ENCODE measurements at places on chromosomes 7 and 10.

DNA sequence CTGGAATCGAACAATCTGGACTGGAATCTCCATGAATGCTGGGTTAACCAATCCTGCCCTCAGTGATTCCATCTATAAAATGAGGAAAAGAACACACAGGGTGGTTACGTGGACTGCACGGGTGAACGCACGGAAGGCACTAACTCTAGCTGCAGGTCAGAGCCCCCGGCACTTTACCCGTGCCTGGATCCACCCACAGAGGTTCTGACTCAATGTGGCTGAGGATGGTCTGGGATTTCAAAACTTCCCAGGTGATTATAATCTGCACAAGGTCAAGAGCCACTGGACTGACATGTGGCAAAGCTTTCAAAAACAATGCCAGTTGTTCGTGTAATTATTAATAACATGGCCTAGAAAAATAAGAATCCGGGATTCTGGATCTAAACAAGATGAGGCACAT, 29.2 kb downstream of the KIAA1549 start:
- DNase-seq = no peak

DNA sequence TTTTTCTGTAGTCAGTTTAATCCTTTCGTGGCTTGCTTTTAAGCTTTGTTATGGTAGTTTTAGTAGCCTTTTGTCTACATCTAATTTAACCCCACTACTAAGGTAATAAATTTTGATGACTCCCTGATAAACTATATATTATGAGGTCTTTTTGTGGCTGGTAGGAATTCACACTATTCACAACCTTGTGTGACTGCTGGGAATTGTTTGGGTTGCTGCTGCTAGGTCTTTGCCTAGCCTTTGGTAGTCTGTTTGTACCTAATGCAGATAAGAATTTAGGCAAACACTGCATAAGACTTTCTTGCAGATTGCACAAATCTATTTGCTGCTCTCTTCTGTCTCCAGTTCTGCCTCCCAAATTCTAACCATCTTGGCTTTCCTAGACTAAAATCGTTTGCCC, 58.3 kb downstream of the SHOC2 start:
- DNase-seq = no peak

DNA sequence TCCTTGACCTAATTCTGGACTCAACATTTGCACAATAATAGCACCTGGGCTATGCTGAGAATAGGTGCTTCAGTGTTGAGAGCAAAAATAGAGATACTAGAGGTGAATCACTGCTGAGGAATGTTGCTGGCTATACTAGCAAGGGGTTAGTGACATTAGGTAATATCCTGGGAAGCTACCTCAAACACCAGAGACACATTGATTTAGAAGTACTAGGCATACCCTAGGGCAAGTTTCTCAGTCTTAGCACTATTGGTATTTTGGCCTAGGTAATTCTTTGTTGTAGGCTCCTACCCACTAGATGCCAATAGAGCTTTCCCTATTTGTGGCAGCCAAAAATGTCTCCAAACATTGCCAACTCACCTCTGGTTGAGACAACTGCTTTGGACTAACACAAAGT, 484.0 kb upstream of the MBL2 start:
- no peak for DNase-seq

DNA sequence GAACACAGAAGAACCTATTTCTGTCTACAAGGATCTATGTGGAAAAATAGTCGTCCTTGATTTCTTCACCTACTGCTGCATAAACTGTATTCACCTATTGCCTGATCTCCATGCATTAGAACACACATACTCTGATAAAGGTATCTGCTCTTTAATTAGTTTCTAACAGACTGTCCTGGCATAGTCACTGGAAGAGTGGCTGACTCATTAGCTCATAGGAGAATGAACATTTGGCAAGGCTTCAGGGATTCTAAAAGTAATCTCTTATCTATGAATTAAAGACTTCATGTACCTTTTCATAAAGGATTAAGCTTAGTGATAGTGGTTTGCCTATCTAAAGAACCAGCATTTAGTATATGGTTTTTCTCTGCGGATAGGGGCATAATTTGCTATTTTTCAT, 4.1 kb downstream of the NHLRC2 start:
- DNase-seq = no peak

DNA sequence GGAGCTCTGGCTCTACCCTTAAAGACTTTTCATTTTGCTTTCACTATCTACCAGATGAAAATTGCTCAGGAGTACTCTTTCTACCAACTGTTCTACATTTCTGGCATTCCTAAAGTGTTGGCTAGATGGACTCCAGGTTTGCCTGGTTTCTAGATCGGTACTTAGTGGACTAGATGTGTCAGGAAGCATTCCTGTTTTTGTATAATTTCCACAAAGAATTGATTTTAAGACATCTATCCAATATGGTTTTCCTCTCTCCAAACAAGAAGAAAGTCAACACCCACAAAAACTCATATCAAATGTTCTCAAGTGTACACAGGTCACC, 157.7 kb downstream of the CHRM2 start:
- no peak for DNase-seq

GRCh38 chr10:81873932-81874816, 820 bp upstream of the NRG3 start:
- DNase-seq = no peak

DNA sequence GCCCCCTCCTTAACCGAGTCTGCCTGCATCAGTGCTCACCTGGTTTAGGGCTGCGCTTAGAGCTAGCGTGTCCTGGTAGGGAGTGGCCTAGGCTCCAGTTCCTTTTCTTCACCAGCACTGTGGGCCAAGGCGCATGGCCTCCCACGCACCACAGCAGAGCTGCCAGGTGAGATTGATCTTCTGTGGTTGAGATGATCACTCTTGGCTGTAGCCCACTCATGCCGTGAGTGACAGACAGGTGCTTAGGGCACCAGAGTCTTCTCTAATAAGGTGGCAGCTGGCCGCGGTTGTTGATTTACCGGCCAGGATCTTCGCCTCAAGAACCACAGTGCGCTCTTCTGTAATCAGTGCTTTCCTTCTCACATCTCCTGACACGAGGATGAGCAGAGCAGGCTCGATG, 157.2 kb upstream of the INSYN2A start:
- no peak for DNase-seq

DNA sequence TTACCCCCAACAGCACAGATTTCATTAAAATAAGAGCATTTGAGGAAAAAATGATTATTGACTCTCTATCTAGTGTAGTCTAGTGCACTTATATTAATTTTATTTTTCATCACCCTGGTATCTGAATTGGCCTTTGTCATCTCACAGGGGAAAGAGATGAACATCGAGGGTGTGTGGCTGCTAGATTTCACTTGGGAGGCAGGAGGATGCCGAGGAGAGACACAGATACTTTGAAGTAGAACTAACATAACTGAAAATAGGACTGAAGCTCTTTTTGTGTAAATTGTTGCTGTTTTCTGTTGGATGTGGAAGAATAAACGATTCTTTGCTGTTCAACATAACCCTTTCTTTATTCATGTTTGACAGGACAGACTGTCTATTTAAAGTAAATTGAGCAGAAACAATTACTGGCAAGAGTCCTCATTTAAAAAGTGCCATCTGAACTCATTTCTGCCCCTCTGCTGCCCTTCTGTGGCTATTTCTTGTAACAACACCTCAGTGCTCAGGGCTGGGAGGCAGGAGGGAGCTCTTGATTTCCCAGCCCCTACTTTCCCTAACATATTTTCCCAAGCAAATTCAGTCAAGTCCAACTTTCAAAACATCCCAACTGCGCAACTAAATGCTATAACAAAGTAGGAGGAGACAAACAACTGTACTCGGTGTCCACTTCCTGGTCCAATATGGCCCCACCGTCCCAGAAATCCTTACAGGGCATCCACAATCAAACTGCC, 15.6 kb downstream of the LYZL1 start:
- DNase-seq = no peak

GRCh38 chr10:102678068-102678400, 33.8 kb downstream of the TRIM8 start:
- DNase-seq = no peak

GRCh38 chr10:70602665-70603448, at the start of gene PRF1:
Gene PRF1 (minus strand): TSS chr10:70602741. CDS start chr10:70600902, 1,839 bp downstream.
- peak; percentile 43 for DNase-seq

GRCh38 chr7:25572423-25572822, 344.1 kb upstream of the NPVF start:
- no peak for DNase-seq

DNA sequence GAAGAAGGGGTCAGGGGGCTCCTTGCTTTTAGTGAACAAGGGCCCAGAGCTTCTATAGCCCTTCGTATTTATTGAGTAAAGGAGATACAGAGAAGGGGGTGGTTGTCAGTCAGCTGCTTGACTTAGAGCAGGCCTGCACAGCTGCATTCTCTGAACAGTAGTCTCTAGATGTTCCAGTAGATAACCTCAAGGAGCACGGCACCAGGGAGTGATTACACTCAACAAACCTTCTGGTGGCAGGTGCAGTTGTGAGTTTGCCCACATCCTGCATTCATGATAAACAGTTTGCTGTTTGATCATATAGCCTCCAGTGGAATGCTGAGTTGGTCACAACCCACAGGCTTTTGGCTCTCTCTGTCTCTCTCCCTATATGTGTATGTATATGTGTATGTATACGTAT, 70.0 kb upstream of the GJD4 start:
- DNase-seq = no peak

DNA sequence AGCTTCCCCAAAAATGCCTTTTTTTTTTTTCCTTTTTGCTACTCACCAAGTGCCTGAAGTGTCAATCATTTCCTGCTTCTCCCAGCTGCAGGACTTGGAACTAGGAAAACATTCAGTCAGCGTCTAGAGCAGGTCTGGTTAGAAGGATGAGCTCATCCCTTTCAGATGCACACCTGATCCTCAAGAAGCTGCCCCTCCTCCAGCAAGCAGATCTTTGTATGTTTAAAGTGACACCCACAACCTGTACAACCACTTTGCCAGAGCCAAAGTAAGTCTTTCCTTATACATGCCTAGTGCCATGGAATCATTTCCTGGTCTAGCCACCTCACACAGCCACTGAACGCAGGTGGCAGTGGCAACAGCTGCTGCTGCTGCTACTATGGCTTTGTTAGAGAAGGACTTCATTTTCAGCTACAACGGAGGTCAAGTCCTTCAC, 10.4 kb upstream of the USP54 start:
- no peak for DNase-seq

GRCh38 chr10:110735620-110736027, 91.5 kb downstream of the RBM20 start:
- DNase-seq = no peak

DNA sequence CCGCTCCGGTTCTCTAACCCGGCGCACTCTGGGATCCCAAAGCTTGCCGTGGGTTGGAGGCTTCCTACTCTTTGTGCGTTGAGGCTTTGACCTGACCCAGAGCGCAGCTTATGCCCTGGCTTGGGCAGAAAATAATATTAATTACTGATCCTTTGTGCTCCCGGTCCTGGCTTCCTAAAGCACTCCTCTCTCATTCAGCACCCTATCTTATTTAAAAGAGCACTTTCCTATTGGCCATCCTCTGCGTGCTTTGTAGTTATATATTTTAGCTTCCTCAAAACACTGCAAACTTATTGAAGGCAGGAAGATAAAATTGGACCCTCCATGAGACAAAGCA, 466.0 kb downstream of the XPNPEP1 start:
- no peak for DNase-seq

DNA sequence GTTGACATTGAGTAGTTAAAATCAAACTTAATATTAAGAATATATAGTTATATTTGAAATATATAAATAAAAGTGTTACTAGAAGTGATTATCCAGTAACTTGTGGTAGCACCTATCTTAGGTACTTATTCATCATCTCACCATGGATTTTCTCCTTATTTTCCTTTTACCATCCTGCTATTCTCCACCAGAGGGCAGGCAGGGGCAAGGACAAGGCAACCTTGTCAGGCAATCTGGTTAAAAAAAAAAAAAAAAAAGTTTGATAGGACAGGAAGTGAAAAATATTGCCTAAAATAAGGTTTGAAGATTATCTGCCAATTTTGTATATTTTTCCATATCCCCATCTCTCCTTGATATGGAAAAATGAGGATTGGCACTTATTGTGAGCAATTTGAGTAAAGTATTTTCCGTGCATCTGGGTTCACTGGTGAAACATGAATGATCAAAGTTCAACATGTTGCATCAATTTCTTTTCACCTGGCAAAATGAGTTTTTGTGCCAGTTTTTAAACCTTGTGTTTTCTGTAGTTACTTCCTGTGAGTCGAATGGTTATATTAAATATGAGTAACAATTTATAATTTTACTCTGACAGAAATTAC, 256.7 kb downstream of the AGMO start:
- no peak for DNase-seq

DNA sequence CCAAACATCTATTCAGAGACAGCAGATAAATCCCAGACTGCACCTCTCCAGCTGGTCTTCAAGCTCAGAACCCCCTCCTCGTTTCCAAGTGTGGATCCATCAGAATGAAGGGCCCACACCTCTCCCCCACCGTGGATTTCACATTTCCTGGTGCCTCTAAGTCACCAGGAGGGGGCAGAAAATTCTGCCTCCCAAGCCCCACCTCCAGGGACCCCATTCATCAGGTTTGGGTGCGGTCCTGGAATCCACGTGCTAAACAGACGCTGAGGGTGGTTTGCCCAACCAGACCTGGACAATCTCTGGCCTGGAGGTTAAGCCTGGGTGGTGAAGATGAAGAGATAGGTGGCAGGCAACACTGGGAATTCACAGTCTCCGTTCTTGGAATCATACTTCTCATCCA, 92.4 kb downstream of the WDR11 start:
- no peak for DNase-seq

- DNase-seq = no peak
These were observed 1.4 kb downstream of the PLPP4 start for GRCh38 chr10:120458432-120458831.

- DNase-seq = no peak
These were observed 13.8 kb upstream of the INHBA start for GRCh38 chr7:41716691-41717090.

DNA sequence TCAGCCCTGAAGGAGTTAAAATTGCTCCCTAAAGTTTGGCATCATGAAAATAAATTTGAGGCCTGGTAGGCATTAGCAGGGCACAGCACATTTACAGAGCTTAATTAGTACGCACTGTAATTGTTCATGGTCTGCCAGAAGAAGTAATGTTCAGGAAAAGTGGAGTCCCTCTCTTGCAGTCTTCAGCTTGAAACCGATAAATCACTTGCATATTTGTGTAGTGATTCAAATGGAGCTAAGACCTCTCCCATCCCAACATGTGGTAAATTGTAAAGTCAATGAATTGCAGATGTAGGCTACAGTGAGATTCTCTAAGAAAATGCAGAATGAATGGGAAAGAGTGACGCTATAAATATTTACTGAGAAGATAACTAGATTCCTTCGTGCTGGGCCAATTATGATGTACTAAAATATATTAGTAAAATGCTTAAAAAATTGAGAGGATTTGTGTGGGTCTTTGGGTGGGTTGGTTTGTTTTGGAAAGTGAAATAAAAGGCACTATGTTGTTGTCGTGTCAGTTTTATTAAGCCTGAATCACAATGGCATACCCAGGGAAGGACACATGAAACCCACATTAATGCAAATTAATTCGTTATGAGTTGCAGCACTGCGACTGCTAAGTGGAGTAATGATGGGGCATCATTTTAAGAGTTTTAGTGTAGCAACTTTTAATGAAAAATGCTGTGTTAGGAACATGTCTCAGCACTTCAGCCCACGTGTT, 8.4 kb downstream of the TCF7L2 start:
- no peak for DNase-seq
